Neural crest cell (in vitro differentiated cells): ENCODE measurements at places on chromosomes 2 and 18. TPM values are rescaled to one million over a fixed set of nuclear protein-coding genes. Genes with fewer than 3 reads are reported as not detected.

GRCh38 chr2:72035518-72036172, 112.0 kb downstream of the CYP26B1 start:
- H3K36me3 ChIP-seq = no peaks in the 10 kb centered on the region
- DNase-seq = no peak
- no peak overlapping the region for H3K4me3 ChIP-seq
- no peak overlapping the region for H3K27ac ChIP-seq

- no peaks in the 10 kb centered on the region for H3K27me3 ChIP-seq
- no peak overlapping the region for H3K27ac ChIP-seq
- H3K4me3 ChIP-seq = no peak overlapping the region
- peaks cover 9% of the 10 kb centered on the region for H3K4me1 ChIP-seq
- no peaks in the 10 kb centered on the region for H3K36me3 ChIP-seq
Observed at GRCh38 chr2:68244456-68244855, 7.9 kb downstream of the PPP3R1 start.

DNA sequence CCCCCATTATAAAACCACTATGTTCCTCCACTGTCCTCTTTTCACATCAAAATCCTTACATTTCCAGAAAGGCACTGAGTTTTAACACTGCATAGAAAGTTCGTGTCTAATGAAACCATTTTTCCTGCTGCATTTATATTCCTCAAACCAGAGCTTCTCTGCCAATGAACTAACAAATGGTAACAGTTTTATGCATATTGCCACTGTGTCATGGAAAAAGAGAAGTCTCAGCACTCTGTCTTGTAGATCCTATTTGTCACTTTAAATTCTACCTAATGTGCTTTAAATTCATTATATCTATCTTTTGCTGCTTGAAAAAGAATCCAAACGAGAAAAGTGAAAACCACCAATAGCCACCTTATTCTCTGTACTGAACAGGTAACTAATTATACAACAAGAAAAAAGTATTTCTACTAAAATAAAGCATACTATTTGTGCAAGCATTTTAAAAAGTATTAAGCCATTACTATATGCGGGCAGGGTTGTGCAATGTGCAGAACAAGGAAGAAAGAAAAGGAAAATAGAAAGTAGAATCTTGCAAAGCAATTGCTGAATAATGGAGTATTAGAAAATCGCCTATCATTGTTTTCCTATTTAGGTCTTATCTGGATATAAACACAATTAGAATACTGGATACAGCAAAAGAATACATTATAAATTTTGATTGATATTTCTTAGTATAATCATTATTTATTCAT, 328.9 kb downstream of the ZEB2 start:
- H3K36me3 ChIP-seq = no peaks in the 10 kb centered on the region
- H3K4me1 ChIP-seq = no peaks in the 10 kb centered on the region
- no peak overlapping the region for H3K4me3 ChIP-seq
- no peak for DNase-seq

GRCh38 chr2:76444732-76445131, 734.0 kb upstream of the GCFC2 start:
- no peak overlapping the region for H3K27ac ChIP-seq
- no peak for DNase-seq
- no peaks in the 10 kb centered on the region for H3K27me3 ChIP-seq
- H3K4me1 ChIP-seq = peaks cover 7% of the 10 kb centered on the region
- no peak overlapping the region for H3K4me3 ChIP-seq

- H3K4me1 ChIP-seq = peaks cover 32% of the 10 kb centered on the region
- peak overlapping the region; percentile 51 for H3K27ac ChIP-seq
- peaks cover 2% of the 10 kb centered on the region for H3K36me3 ChIP-seq
Observed at GRCh38 chr2:228594012-228594411, 412.5 kb upstream of the SPHKAP start.

GRCh38 chr2:54559006-54559445, 102.9 kb downstream of the SPTBN1 start:
- no peak for DNase-seq
- H3K36me3 ChIP-seq = no peaks in the 10 kb centered on the region
- no peaks in the 10 kb centered on the region for H3K27me3 ChIP-seq
- H3K27ac ChIP-seq = peak overlapping the region; percentile 96
- H3K4me1 ChIP-seq = peaks cover 63% of the 10 kb centered on the region

GRCh38 chr2:217466104-217466503, 536.7 kb downstream of the TNS1 start:
- no peak overlapping the region for H3K27ac ChIP-seq
- H3K36me3 ChIP-seq = no peaks in the 10 kb centered on the region
- H3K27me3 ChIP-seq = no peaks in the 10 kb centered on the region
- H3K4me1 ChIP-seq = peaks cover 18% of the 10 kb centered on the region
- DNase-seq = no peak
- no peak overlapping the region for H3K4me3 ChIP-seq

GRCh38 chr2:109500910-109501309, 112.9 kb downstream of the SEPTIN10 start:
- H3K4me3 ChIP-seq = no peak overlapping the region
- H3K36me3 ChIP-seq = no peaks in the 10 kb centered on the region
- no peak for DNase-seq
- H3K4me1 ChIP-seq = peaks cover 13% of the 10 kb centered on the region
- H3K27ac ChIP-seq = no peak overlapping the region

DNA sequence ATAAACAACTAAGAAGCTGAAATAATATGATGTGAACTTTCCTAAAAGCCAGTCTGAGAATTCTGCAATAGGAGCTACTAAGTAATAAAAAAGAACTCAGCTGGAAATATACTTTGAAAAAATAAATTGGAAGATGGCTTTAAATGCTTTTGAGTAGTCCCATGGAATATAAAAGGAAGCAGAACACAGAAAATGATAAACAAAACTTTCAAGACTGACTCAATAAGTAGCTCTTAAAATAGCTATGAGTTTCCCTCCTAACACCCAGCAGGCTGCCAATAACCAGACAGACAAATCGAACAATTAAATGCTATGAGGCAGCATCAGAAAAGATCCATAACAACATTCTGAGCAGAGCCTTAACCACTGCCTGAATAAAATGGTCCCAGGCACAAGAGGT, 319.9 kb downstream of the DPP10 start:
- no peaks in the 10 kb centered on the region for H3K4me1 ChIP-seq
- no peak overlapping the region for H3K4me3 ChIP-seq
- no peak overlapping the region for H3K27ac ChIP-seq
- DNase-seq = no peak

DNA sequence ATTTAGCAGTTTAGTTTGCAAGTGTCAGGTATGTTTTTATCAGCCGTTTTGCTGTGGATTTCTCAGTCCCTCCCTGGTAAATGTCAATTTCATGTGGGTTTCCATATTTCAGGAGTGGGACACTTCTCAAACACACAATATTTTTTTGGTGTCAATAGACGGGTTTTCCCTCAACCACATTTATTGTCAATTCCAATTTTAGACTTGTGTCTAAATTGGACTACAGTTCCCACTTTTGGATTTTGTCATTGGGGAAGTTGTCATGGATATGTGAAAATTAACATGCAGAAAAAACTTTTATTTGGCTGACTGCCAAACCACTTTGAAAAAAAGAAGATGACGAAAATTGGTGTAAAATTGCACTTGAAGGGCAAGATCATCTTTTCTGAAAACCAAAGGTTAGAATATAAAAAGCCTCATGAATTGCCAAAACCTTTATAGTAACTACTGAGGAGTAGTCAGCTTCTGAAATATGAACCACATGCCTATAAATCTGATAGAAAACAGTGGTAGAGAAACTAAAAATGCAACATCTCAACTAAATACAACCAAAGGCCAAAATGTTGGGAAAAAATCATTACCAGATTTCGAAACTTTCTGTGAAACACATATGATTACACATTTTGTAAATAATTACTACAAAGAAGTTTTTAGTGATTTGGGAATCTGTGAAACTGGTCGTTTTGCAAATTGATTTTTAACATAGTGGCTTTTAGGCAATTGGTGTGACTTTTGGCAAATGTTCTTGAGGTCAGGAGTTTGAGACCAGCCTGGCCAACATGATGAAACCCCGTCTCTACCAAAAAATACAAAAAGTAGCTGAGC, 106.4 kb downstream of the BCL2L11 start:
- H3K27me3 ChIP-seq = no peaks in the 10 kb centered on the region
- H3K4me1 ChIP-seq = no peaks in the 10 kb centered on the region
- peaks cover 27% of the 10 kb centered on the region for H3K36me3 ChIP-seq
- H3K27ac ChIP-seq = no peak overlapping the region
- DNase-seq = no peak

DNA sequence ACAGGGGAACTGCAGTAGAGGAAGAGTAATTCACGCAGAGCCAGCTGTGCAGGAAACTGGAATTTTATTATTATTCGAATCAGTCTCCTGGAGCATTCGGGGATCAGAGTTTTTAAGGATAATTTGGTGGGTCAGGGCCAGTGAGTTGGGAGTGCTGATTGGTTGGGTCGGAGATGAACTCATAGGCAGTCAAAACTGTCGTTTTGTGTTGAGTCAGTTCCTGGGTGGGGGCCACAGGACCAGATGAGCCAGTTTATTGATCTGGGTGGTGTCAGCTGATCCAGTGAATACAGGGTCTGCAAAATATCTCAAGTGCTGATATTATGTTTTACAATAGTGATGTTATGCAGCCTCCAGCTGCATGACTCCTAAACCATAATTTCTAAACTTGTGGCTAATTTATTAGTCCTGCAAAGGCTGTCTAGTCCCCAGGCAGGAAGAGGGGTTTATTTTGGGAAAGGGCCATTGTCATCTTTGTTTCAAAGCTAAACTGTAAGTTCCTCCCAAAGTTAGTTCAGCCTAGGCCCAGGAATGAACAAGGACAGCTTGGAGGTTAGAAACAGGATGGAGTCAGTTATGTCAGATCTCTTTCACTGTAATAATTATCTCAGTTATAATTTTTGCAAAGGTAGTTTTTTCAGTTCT, 67.0 kb downstream of the ASAP2 start:
- no peaks in the 10 kb centered on the region for H3K27me3 ChIP-seq
- peaks cover 59% of the 10 kb centered on the region for H3K4me1 ChIP-seq
- H3K4me3 ChIP-seq = no peak overlapping the region
- no peak for DNase-seq
- H3K27ac ChIP-seq = no peak overlapping the region

- no peaks in the 10 kb centered on the region for H3K27me3 ChIP-seq
- H3K4me1 ChIP-seq = no peaks in the 10 kb centered on the region
- no peak overlapping the region for H3K4me3 ChIP-seq
- H3K36me3 ChIP-seq = no peaks in the 10 kb centered on the region
Observed at GRCh38 chr2:174007010-174007409, 41.8 kb upstream of the SP3 start.

FBXO15 gene
- 1.7 and 2.7 TPM in 2 replicates for total RNA-seq

SAG gene
- not detected in 2 replicates for total RNA-seq

BOLA3 gene
- total RNA-seq = 29.3 and 36.9 TPM in 2 replicates

EFHD1 gene
- 4.1 and 4.7 TPM in 2 replicates for total RNA-seq

SDC1 gene
- 81.0 and 85.4 TPM in 2 replicates for total RNA-seq

MC5R gene
- total RNA-seq = not detected in 2 replicates

POTEC gene
- total RNA-seq = not detected in 2 replicates
